ENCODE measurements at places on chromosomes 16 and 17.

DNA sequence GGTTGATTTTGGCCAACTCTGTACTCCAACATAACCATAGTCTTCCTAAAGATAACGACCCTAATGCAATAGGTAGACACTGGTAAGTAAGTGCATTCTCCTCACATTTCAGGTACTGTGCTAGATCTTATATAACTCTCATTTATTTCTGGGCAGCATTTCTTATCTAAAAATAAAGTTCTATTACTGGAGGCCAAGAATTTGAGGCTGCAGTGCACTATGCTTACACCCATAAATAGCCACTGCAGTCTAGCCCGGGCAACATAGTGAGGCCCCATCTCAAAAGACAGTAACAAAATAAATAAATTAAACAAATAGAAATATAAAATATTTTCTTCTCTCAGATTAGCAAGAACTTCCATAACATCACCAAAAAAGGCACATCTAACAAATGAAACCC, 12.7 kb downstream of the CLEC3A start:
- no peak for DNase-seq

DNA sequence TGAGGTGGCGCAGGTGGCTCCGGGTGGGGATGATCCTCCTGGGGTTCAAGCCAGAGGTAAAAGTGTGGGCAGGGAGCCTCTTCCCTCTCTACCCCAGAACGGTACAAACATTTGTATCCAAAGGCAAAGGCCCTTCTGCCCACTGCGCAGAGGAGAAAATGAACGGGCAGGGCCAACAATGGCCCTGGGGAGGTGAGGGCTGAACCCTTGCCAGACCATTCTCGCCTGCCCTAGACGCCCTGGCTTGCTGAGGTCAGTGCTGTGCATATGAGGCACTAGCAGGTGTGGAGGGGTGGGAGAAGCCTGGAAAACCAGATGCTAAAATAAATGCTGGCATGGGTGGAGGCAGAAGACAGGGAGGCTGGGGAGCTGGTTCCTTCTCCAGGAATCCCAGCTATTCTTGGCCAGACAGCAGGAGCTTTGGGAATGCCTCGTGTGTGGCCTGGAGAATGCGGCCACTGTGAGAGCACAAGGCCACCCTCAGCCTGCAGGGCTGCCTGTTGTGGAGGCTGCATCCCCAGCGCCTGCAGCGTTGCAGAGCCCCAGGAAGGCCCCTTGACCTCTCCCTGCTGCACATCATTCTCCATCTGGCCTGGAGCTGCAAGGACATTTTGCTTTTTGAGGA, 4.5 kb downstream of the C17orf50 start:
- no peak for DNase-seq

- DNase-seq: no peak
These were observed 619.9 kb upstream of the SOX9 start for GRCh38 chr17:71500761-71501555.

GRCh38 chr17:42362245-42362961, 25.8 kb downstream of the STAT3 start:
- DNase-seq: no peak

GRCh38 chr16:57185446-57185944, 344 bp downstream of the PSME3IP1 start:
- peak; percentile 24 for DNase-seq

GRCh38 chr17:17131839-17132238, 74.3 kb downstream of the PLD6 start:
- DNase-seq: no peak

Data from HTR-8/SVneo (cell line).